ENCODE measurements at places on chromosomes 7 and 10.
A peak's percentile ranks its signal among the peaks of the same experiment; 100 is the strongest.

- no peak for DNase-seq
Observed at GRCh38 chr10:32959006-32959920, 1.2 kb upstream of the ITGB1 start.

- DNase-seq: no peak
Observed at GRCh38 chr7:143286522-143286890, 1.6 kb upstream of the CASP2 start.

GRCh38 chr10:127215866-127216265 lies 19.5 kb upstream of the INSYN2A start:
- DNase-seq: no peak

GRCh38 chr7:17094963-17095574 lies 203.4 kb upstream of the AHR start:
- DNase-seq: no peak

DNA sequence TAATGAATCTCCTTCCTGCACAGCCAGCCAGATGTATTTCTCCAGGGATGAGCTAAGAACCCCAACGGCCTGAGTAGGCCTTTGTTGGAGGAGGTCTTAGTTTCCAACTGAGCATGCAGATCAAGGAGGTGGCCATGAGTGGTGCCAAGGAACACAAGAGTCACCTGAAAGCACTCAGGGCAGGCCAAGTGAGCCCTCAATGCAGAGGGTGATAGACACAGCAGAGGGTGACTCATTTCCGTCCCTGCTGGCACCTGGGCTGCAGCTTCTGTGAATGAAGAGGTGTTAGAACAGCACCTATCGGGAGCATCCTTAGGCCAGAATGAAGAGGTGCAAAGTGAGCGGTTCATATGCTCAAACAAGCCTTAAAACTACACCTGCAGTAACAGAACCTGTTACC lies 211.8 kb downstream of the FRMD4A start:
- no peak for DNase-seq

DNA sequence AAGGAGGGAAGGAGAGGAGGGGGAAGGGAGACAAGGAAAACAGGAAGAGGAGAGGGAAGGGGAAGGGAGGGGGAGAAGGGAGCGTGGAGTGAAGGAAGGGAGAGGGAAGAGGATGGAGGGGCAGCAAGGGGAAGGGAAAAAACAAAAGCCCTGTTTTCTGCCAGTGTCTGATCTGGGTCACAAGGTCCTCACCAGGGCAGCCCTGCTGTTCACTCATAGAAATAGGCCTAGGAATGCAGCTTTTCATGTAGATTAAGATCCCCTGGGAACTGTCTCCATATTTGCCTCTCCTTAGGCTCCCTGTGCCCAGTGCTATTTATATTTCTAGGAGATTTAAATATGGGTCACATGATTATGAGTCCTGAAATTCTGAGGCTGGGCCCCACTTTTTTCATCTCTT lies 790.7 kb downstream of the TNS3 start:
- DNase-seq: no peak

GRCh38 chr7:157673573-157673972 lies 336.8 kb downstream of the DNAJB6 start:
- DNase-seq: no peak

GRCh38 chr7:91636129-91636724 lies 244.3 kb downstream of the MTERF1 start:
- DNase-seq: peak; percentile 4

DNA sequence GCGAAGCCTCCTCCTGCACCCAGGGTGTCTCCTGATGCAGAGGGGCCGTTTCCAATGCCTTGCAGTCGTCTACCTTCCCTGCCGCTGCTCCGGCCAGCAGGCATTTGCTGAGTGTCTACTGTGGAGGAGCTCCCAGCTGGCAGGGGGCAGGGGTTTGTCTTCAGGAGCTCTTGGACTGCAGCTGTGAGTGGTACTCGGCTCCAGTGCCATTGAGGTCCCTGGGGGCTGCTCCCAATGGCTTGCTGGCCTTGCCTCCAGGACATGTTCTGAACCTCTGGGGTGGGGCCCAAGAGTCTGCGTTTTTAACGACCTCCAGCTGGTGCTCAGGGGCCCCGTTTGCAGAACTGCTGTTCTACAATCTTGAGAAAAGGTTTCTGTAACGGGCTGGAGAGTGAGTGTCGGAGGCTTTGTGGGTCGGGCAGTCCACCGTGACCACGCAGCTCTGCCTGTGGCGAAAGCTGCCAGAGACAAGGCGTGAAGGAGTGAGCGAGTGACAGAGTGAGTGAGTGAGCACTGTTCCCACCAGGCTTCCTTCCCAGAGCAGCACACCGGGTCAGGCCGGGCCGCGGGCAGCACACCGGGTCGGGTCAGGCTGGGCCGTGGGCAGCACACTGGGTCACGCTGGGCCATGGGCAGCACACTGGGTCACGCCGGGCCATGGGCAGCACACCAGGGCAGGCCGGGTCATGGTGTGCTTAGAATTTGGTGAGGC lies 520.2 kb downstream of the PTPRN2 start:
- DNase-seq: no peak

- no peak for DNase-seq
Observed at GRCh38 chr7:136966825-136967224, 98.4 kb downstream of the CHRM2 start.

DNA sequence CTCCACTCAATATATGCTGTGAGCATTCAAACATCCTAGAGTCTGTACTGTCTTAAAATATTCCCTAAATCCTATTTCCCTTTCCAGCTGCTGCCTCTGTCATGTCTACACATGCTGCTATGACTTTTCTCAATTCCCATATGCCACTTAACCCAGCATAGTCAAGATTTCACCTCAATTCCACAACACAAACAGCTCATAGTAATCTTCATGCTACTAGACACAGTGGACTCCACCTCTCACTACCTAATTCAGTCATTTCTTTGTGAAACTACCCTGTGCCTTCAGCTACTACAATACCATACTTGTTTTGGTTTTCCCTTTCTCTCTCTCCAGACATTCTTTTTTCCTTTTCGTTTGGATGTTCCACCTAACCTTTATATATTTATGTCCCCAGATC lies 45.5 kb downstream of the GSAP start:
- DNase-seq: no peak

- DNase-seq: no peak
Observed at GRCh38 chr10:32332299-32332750, 14.6 kb downstream of the EPC1 start.

- no peak for DNase-seq
Observed at GRCh38 chr10:132577350-132578003, 39.9 kb downstream of the INPP5A start.

- DNase-seq: peak; percentile 97
Observed at GRCh38 chr10:73906524-73907447, 4.1 kb upstream of the PLAU start.

DNA sequence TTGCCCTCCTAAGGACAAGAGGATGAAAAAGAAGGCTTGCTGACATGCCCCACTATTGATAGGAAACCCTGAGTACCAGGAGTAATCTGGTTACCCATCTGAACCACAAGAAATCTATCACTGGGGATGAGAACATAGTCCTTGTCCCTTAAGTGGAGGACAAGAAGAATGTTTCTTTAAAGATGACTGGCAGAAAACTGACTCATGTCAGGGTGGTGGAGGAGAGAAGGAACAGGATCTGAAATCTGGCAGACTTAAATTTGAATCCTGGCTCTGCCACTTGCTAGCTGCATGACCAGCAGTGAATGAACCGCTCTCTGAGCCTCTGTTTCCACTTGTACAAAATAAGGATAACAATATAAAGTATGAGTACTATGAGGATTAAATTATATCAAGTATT lies 38.9 kb upstream of the XPNPEP1 start:
- peak; percentile 23 for DNase-seq

DNA sequence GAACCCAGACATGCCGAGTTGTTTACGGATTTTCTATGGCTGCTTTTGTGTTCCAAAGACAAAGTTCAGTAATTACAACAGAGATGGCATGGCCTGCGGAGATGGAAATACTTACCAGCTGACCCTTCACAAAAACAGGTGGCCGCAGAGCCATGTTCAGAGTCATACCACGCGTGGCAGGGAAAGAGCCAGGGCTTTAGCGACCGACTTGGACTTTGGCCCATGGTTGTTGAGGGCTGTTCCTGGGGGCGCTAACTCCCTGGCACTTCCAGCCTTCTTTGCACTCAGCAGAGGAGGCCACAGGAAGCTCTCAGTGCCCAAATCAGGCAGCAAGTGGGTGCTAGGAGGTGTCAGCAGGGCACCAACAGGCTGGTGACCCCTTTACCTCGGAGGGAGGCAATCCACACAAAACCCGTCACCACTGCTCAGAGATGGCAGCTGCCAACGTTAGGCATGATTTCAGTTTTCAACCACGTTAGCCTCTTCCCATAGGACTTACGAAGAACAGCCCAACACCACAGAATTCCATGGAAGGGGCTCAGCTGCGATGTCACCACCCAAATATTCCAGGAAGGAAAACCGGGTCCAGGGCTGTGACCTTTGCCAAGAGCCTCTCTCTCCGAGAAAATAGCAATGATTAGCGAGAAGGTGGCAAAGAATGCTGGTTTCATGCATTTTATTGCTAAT lies 21.4 kb upstream of the CNPY1 start:
- DNase-seq: no peak

DNA sequence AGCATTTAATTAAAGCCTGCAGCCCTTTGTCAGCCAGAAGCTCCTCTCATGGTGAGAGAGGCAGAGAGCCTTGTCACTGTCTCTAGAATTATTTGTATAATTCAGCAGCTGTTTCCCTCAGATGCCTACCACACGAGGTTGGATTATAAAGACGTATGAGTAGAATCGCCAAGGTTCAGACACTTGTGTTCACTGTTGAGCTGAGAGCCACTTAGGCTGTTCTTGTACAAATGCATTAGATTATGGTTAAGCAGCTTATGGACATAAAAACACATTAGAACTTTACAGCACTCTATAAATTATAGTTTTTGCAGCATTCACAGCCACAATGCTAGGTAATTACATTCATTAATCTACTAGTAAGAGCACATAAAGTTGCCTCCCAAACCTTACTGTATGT lies 282.6 kb downstream of the AUTS2 start:
- DNase-seq: no peak

DNA sequence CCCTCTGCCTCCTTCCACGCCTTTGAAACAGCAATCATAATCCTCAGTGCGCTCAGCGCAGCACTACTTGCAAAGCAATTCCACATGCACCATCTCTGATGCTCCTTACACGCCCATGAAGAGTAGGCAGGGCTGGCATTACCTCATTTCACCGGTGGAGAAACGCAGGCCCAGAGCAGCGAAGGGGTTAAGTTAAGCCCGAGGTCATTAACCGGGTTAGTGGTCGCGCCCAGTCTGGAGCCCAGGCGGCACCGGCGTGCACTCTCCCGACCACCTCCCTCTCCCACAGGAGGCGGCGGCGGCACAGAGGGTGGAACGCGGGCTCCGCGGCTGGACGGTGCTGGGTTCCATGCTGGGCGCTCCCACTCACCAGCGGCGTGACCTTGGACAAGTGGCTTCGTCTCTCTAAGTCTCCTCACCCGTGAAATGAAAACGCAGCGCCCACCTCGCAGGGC lies 515 bp downstream of the FASTK start:
- peak; percentile 14 for DNase-seq

- DNase-seq: peak; percentile 70
Observed at GRCh38 chr7:67453580-67454380, 457.1 kb downstream of the TYW1 start.

DNA sequence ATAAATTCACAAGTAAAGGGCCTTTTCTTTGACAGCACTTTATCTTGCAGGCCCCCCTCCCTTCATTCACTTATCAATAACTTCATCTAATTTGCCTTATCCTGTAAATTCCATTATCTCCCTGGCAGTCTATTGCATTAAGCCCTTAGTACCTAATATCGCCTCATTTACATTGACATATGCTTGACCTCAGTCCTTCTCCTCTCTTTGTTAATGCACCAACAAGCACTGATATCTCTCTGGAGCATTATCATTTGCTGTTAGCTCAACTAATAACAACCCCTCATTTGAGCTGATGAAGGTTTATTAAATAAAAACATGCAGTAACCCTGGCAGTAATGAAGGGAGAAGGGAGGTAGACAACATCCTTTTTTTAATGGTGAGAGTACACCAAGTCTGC lies 46.8 kb downstream of the EXOC4 start:
- DNase-seq: no peak

DNA sequence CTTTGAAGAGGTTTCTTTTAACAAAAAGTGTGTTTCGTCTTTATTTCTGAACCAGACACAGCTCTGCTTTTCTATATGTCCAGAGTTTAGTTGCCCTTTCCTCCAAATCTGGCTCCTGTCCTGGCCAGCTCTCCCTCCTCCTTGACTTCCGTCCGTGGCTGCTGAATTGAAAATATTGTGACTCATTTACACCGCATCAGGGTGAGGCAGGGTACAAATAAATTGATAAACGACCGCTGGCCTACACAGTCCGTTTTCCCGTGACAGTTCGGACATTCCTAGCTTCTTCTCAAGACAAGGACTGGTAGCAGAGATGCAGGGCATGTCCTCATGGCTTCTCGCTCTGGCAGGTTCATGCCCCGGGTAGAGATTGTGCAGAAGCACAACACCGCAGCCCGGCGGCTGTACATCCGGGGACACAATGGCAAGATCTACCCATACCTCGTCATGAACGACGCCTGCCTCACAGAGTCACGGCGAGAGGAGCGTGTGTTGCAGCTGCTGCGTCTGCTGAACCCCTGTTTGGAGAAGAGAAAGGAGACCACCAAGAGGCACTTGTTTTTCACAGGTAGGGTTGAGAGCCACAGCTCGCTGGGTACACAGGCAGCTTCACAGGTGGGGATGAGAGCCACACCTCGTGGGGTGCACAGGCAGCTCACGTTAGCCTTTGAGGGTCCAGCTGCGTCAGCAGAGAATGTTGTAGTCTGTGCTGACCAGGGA lies 126.6 kb downstream of the TRRAP start:
- no peak for DNase-seq

GRCh38 chr7:127738859-127739258 lies 86.9 kb downstream of the SND1 start:
- no peak for DNase-seq

DNA sequence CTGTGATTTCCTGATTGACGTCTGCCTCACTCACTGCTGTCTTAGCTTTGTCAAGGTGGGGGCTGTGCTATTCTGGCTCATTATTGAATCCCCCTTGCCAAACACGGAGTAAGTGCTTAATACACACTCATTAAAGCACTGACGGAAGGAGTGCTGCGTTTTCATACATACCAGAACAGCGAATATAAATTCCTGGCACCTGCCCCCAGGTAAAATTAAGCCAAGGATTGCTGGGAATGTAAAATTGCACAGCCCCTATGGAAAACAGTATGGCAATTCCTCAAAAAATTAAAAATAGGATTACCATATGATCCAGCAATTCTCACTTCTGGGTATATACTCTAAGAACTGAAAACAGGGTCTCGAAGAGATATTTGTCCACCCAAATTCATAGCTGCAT lies 6.6 kb downstream of the KLRG2 start:
- DNase-seq: no peak
